ENCODE measurements at places on chromosomes 16 and 17. TPM values are rescaled to one million over a fixed set of nuclear protein-coding genes. Genes with fewer than 3 reads are reported as not detected.

GRCh38 chr16:30567991-30568638 is 3.4 kb downstream of the ZNF688 start:
- no peak overlapping the region for H3K4me3 ChIP-seq
- H3K27me3 ChIP-seq: no peaks in the 10 kb centered on the region

The KPNB1 gene
- 666 TPM for total RNA-seq

DNA sequence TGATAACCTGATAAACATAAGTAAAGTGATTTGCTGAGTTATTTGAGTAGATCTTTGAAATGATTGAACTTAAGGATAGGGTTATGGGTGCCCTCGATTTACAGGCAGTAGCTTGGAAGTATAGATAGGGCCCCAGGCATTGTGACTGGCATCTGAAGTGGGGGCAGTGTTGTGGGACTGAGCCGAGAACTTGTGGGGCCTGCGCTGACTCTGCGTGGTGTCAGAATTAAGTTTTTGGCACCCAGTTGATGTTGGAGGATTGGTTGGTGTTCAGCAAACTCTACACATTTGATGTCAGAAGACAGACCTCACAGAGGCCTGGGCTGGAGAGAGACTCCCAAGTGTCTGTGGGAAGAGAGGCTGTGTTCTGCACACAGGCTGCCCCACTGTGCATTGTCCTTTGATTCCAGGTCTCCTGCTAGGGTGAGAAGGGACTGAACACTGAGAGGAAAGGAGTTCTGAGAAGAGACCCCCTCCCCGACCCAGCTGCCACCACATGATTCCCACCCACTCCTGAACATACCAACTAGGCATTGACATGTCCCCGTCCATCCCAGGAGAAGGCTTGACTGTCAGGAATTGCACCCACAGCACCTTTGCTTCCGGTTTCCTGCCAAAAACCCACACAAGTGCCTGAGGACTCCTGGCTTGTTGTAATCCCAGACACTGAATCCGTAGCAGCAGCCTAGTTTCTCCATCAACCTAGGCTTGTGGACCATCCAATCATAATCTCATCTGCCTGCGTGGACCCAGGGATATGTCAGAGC is 4.5 kb downstream of the ZNF267 start:
- no peak overlapping the region for H3K4me3 ChIP-seq
- peaks cover 3% of the 10 kb centered on the region for H3K36me3 ChIP-seq
- no peak overlapping the region for H3K27ac ChIP-seq
- peaks cover 26% of the 10 kb centered on the region for H3K4me1 ChIP-seq
- H3K27me3 ChIP-seq: no peaks in the 10 kb centered on the region

The PDPK1 gene
- 43.2 TPM for total RNA-seq

GRCh38 chr17:37315601-37316000 is 60.2 kb upstream of the C17orf78 start:
- H3K4me1 ChIP-seq: no peaks in the 10 kb centered on the region
- no peak for DNase-seq
- H3K36me3 ChIP-seq: no peaks in the 10 kb centered on the region
- H3K27me3 ChIP-seq: no peaks in the 10 kb centered on the region
- no peak overlapping the region for H3K27ac ChIP-seq
- no peak overlapping the region for H3K4me3 ChIP-seq

DNA sequence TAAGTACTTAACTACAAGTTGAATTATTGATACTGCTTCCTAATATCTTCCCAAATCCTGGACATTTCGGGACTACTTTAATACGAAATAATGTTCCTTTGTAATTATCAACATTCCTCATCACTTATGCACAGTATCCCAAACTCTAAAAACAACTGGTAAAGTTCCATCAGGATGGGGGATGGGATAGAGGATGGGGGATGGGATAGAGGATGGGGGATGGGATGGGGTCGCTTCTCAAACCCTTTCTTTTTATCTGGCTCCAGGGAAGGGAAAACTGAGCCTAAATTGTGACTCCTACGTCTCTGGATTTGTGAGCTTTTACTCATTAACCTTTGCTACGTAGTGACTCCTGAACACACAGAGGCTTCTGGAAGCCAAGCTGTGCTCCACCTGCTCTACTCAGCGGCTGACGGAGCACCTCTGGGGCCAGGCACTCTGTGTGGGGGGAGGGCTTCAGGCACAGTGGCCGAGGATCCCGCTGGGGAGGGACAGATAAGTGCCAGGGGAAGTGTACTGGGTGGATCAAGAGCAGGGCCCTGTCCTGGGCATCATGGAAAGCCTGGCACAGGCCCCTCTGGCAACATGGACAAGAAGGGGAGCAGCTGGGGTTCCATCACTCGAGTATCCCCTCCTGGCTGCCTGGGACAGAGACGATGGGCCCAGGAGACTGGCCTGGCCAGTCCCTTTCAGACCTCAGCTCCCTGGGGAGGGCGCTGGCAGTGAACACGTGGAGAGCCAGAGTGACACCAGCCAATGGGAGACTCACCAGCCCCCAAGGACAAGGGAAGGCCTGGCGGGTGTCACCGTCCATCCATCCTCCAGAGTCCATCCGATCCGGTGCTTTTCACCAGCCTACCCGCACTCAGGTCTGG is 56.2 kb downstream of the PGS1 start:
- H3K4me1 ChIP-seq: peaks cover 2% of the 10 kb centered on the region
- no peak for DNase-seq
- no peak overlapping the region for H3K27ac ChIP-seq
- H3K27me3 ChIP-seq: no peaks in the 10 kb centered on the region
- no peak overlapping the region for H3K4me3 ChIP-seq

The KRT10 gene
- total RNA-seq: 70.8 TPM

The FAM171A2 gene
- 7.6 TPM for total RNA-seq

- peaks cover 15% of the 10 kb centered on the region for H3K36me3 ChIP-seq
- H3K27ac ChIP-seq: peak overlapping the region; percentile 100
- DNase-seq: no peak
- H3K4me3 ChIP-seq: peak overlapping the region; percentile 67
These were observed 2.2 kb downstream of the RAB26 start for GRCh38 chr16:2150418-2151187.

DNA sequence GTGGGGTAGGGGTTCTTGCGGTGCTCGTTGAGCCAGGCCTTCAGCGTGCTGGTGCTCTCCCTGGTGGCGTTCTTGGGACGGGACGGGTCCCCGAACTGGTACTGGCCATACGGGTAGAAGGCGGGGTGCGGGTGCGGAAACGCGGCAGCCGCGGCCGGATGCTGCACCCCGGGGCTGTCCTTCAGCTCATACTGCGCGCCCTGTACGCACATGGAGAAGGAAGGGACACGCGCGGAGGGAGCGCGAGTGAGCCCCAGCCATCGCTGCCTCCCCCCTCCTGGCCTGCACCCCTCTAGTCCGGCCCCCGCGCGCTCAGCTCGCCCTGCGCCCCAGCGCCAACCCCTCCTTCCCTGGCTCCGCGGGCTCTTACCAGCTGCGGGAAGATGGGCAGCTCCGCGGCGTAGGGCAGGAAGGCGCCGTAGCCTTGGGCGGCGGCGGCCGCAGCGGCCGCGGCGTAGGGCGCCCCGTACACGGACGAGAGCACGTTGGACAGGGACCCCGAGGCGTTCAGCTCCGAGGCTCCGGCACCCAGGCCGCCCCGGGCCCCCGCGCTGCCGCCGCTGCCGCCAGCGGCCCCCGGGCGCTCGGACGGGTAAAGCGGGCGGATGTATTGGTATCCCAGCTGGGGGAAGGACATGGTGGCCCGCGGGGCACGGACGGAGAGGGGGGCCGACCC is 1.0 kb downstream of the IRX3 start:
- H3K4me1 ChIP-seq: peaks cover 3% of the 10 kb centered on the region
- no peak overlapping the region for H3K27ac ChIP-seq
- H3K4me3 ChIP-seq: peak overlapping the region; percentile 64
- H3K27me3 ChIP-seq: no peaks in the 10 kb centered on the region

DNA sequence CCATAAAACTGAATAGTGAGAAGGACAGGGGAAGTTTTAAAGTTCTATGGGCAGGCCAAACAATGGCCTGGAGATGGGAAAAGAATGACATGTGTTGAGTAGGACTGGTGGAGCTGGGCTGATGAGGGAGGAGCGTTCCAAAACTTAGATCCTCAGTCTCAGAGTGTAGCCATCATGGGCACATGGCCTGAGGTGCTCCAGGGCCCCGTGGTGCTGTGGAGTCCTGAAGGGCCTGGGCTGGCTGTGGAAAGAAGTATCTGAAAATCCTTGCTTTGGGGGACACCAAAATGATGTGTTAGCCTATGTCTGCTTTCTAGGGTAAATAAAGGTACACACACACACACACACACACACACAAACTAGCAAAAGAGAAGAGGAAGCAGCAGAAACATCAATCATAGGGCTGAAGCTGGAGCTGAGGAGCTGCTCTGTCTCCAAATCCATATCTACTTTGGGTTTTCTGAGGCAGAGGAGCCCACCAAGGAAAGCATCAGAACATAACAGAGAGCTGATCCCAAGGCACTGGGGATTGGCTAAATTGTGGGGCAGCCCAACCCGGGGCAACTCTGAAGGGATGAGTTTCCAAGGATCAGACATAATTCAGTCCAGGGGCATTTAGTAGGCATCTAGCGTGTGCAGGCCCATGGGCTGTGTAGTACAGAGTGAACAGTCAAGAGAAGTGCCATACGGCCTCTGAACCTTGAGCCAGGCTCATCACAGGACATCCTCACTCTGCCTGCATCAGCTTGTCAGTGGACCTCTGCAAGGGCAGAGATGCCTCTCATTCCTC is 85.2 kb downstream of the C16orf78 start:
- H3K36me3 ChIP-seq: no peaks in the 10 kb centered on the region
- H3K27ac ChIP-seq: no peak overlapping the region
- no peaks in the 10 kb centered on the region for H3K27me3 ChIP-seq
- H3K4me3 ChIP-seq: no peak overlapping the region
- DNase-seq: no peak
